Cardiac fibroblast (primary cell): ENCODE measurements at places on chromosomes 13 and 19.

GRCh38 chr13:42803563-42804204, 22.3 kb downstream of the FAM216B start:
- DNase-seq = peak; percentile 64

DNA sequence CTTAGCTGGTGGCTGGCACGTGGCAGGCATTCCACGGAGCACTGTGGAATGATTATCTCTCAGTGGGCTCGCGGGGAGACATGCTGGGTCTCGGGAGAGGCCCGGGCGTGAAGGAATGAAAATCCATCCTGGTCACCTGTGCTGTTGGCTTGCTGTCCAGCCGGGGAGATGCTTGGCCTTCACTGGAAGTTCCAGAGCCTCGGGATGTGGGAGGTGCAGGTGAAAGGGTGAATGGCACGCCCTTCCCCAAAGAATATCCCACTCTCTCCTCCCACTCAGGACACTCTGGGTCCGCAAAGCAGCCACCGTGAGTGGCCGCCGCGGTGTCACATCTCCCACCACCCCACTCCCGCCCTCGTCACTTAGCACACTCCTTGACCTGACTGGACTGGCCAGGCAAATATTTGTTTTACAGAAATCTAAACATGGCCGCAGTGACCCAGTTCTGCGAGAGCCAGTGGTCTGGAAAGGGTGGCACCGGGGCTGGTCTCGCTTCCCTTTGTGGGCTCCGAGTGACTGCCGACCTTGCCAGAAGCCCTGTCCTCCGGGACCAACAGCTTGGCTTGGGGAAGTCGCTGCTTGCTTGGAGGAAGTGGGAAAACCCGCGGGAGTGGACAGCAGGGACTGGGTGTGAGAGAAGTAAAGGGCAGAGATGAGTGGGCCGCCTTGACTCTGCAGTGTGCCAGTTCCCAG, 8.0 kb downstream of the DPP9 start:
- no peak for DNase-seq

- DNase-seq = no peak
These were observed 59.4 kb downstream of the CHST8 start for GRCh38 chr19:33681081-33681680.

DNA sequence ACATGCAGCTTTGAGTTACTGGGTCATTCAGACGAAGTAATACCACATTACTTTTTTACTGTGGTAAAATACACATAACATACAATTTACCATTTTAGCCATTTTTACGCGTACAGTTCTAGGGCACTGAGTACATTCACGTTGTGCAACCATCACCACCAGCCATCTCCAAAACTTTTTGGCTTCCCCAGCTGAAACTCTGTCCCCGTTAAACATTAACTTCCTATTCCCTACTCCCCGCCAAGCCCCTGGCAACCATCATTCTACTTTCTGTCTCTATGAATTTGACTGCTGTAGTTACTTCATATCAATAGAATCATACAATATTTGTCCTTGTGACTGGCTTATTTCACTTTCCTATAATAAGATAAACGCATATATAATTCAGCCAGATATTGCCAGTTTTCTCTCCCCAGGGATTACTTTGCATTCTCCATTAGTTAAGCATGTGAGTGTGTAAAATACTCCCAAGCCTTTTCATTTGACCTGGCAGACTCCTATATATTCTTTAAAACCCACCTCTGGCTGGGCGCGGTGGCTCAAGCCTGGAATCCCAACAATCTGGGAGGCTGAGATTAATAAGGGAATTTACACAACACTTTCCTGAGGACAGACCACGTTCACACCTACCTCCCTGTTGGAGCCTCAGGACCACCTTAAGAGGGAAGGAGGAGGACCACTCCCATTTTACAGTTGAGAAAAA, 10.0 kb upstream of the CYP4F22 start:
- DNase-seq = no peak

DNA sequence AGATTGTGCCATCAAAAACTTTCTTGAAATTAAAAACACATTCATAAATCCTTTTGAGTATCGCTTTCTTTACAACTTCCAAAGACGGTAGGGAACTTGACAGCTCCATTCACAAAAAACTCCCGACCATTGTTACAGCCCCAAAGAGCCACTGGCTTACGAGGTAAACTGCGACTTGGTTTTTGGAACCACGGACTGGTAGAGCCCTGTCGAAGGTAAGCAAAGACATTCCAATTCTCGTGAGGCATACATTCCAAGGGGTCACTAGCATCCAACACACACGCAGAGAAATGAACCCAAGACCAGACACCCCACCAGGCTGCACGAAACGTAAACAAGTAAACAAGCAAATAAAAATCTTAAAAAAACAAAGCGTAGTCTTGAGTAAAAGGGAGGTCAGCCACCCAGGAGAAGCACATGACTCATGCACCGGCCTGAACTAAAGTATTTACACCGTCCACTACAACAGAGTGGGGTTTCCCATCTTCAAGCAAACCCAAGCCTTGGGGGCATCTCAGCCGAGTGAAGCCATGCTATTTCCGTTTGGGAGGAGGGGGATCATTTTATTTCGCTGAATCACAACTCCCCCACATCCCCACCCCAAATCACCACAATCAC, 1.4 kb downstream of the BRD4 start:
- peak; percentile 59 for DNase-seq

DNA sequence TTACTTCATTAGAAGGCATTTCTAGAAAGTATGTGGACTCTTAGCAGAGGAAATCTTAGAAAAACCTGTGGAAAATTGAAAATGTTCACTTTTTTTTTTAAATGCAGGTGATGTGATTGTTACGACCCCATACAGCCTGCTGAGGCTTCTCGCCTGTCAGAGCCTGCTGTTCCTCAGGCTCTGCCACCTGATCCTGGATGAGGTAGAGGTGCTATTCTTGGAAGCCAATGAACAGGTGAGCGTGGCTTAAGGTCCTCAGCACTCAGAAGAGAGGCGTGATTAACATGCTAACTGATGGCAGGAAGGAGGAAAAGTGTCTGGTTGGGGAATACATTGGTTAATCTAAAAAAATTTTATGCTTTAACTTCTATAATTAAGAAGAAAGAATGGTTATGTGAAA, 71.4 kb downstream of the SLC7A9 start:
- DNase-seq = no peak

- DNase-seq = no peak
These were observed 541.8 kb upstream of the KLF12 start for GRCh38 chr13:74675972-74676371.

DNA sequence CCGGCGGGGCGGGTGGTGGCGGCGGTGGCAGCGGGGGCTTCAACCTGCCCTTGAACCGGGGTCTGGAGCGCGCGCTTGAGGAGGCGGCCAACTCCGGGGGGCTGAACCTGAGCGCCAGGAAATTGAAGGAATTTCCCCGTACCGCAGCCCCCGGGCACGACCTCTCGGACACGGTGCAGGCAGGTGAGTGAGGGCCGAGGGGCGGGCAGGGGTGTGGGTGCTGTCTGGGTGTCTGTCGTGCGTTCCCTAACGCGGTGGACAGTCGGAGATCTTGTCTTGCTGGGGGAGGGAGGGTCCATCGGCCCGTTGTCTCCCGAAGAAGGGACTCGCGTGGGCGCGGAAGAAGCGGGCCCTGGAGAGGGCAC, 533 bp downstream of the LRCH1 start:
- no peak for DNase-seq

DNA sequence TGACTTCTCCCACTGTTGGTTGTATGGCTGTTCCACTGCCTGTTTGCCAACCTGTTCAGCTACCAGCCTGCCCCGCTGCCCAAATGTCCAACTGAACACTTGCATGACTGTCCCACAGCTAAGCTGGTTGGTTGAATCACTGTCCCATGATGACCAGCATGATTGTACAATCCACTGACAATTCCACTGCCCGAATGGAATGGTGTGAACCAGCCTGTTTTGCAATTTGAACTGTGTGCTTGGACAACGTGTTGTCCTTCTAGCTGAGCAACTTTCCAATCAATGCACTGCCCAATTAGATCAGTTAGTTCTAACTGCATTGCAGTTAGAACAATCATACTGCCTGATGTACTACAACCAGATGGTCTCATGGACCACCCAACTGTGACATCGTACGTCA, 8.7 kb downstream of the ADAMTS10 start:
- DNase-seq = no peak

GRCh38 chr13:98217597-98217996, 40.5 kb upstream of the RNF113B start:
- no peak for DNase-seq

- peak; percentile 58 for DNase-seq
These were observed 232.5 kb downstream of the SLC7A1 start for GRCh38 chr13:29362849-29363604.

DNA sequence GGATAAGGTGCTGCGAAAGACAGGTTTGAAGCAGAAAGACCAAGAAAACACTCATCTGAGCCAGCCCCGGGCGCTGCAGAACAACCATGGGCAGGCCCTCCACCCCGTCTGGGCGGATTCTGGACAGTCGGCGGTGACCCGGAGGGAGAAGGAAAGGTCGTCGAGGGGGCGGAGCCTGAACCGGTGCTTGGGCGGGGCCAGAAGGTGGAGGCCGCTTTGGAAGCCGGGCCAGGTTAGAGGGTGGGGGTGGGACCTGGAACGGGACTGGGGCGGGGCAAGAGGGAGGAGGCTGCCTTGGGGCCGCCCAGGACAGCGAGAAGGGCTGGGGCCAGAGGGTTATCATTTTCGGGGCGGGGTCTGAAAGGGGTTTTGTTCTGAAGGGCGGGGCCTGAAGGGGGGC, 5.0 kb upstream of the ZNF765 start:
- no peak for DNase-seq

- DNase-seq = peak; percentile 36
These were observed 11.1 kb downstream of the SLC7A10 start for GRCh38 chr19:33214596-33214995.

DNA sequence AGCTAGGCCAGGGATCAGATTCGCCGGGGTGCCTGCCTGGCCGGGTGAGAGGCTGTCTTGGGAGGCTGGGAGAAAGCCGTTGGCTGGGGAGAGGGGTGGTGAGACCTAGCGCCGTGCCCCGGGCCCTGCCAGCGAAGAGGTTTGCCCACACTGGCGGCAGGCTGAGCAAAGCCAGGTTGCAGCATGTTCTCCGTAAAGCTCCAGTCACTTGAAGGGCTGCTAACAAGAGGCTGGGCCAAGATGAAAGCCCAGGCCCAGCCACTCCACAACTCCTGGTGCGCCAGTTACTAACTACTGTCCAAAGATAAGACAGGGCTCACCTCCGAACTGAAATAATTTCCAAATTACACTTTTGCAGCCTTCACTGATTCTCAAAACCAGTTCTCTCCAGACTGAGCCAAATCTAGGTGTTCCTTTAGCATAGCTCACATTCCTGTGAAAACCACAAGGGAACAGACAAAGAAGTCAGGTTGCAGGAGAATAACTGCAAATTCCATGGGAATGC, 16.3 kb downstream of the ELAVL1 start:
- DNase-seq = peak; percentile 19

DNA sequence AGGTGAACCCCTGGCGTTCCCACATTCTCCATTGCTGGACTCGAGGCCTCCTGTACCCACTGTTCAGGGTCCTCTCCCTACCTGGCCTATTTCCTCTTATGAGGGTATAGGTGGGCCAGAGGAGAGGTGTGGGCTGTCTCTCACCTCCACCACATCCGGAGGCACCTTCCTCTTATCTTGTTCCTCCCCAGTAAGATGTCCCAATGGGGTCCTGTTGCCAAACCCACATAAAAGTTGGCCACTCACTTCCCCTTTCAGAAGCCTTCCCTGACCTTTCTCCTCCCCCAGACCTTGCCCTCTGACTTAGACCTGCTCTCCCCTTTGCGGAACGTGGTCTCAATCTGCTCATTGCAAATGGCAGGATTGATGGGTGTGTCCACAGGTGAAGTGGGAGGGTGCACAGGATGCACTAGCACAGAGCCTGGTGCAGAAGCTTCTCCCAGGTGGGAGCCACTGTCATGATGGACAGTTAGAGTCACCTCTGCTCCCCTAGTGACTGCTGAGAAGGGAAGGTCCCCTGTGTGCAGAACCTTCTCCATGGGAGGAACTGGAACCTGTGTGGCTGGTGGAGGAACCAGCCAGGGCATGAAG, 1.3 kb downstream of the CYP4F3 start:
- DNase-seq = no peak

DNA sequence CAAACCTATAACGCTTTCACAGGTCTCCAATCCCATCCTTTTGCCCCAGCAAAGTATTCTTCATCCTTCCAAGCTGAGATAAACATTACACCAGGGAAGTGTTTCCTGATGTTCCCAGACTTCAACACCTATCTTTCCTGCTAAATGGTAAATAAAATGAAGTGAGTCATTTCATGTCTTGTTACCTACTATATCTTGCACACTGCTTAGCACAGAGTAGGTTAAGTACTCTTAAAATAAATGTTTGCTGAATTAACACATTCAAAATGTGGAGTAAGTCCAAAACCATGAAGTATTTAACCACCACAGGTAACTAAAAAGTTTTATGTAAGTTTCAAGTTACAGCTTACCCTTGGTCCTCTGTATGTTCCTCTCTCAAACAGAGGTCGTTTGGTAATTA, 3.4 kb downstream of the RBM26 start:
- DNase-seq = no peak

GRCh38 chr13:93794197-93794885, 567.7 kb downstream of the GPC6 start:
- DNase-seq = no peak

DNA sequence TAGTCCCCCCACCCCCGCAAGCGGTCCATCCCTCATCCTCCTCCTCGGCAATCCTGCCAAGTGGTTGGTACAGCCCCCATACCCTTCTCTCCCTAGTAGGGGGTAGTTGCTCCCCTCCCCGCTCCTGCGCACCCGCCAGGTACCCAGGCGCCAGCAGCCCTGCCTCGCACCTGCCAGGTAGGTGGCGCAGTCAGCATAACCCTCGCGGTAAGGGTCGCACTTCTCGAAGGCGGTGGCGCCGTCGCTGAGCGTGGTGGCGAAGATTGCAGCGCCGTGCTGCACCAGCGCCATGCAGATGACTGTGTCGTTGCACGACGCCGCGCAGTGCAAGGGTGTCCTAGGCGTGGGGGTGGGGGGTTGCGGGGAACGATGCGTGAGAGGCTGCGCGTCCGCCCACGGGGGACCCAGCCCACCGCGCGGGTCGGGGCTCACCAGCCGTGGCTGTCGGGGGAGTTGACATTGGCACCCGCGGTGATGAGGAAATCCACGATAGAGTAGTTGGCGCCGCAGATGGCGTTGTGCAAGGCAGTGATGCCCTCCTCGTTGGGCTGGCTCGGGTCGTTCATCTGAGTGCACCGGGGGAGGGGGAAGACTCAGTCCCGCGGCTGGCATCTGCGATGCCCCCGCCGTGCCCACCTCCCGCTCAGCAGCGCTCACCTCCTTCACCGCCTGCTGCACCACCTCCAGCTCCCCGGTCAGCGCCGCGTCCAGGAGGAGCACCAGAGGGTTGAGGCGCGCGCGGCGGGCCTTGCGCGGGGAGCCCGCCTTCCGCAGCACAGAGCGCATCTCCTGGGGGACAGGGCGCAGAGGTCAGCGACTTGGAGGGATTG, 15.2 kb upstream of the ERCC2 start:
- no peak for DNase-seq
